Tibial nerve (tissue), 4 donors: ENCODE measurements at places on chromosomes 6 and 20.

DNA sequence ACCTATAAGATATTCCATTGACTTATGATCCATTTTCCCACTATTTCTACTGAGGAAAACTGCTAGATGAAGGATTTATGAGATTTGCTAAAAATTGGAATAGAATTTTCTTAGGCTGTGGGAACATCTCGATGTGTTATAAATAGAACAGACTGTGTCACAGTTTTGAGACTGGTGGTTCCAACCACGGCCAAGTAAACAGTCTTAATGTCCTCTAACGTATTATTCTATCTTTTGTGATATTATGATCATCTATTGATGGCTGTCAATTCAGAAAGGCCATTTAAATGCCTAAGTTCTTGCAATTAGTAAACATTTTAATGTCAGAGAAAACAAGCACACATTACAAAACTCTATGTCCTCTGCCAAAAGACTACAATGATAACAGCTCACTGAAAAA is 71.5 kb upstream of the PLN start:
- no peak for DNase-seq

DNA sequence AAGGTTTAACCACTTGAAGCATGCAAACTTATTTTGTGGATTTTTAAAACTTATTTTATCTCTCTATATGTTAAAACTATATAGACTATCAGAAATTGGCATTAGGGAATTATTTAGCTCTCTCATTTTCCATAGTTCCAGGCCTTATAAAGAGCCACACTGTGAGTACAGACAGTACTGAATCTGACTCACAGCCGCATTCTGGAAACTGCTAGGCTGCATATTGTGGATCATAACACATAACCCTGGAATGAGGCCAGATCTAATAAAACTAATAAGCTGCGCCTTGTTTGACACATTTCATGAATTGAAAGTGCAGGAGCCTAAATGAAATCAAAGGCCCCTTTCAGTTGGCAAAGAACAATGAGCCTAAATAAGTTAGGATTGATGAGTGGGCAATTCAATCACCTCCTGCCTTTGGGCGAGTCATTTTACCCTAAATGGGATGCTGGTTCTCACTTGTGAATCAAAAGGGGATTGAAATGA is 308.4 kb downstream of the PACRG start:
- DNase-seq, result no peak

GRCh38 chr20:40966103-40966502 is 62.5 kb upstream of the TOP1 start:
- no peak for DNase-seq

- DNase-seq, result no peak
These were observed 20.6 kb downstream of the MANBAL start for GRCh38 chr20:37309936-37310590.

DNA sequence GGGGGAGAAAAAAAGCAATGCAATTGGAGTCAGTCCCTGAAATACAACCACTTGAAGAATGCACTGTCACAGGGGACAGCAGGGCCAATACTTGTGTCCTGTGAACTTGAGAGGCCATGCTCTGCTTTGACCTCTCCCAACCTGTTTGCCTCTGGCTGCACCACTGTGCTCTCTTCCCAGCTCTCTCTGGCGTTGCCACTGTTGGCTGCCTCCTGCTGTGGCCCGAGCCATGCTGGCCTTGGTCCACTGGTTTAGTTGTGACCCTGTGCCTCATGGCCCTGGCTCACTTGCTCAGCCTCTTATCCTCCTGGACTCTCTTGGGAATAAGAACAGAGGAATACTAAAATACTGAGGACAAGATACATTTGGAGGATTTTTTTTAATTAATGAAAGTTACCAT is 14.5 kb upstream of the FBXO30 start:
- DNase-seq, result no peak

- DNase-seq, result no peak
These were observed 46.9 kb upstream of the SMIM29 start for GRCh38 chr6:34295721-34296120.

- DNase-seq, result no peak
These were observed 189.7 kb upstream of the JAG1 start for GRCh38 chr20:10863337-10864060.

GRCh38 chr20:16808796-16809195 is 60.6 kb downstream of the OTOR start:
- no peak for DNase-seq

DNA sequence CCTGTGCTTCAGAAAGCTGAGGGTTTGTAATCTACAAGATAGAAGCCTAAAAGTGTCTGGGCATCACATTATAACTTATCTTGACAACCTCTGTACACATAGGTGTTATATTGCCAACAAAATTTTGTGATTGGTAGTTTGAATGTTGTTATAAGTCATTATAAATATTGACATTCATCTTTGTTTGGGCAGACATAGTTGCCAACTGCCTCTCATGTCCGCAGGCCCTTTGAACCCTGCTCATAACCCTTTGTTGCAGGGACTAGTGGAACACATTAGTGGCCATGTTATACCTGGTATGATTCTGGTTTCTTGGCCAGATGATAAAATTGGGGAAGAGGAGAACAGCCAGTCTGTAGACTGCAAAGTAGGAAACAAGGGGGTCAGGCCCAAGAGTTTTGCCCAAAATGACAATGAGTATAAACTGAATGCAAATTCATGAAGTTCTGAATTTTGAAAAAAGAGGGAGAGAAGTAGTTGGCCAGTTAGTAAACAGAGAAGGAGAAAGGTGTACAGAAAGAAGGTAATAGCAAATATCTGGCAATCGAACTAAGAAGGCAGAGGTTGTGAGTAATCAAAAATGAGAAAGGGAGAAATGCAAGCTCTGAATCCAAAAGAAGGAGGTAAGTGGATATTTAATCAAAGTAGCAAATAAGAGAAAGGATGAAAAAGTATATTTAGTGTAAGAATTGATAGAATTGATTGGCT is 21.6 kb upstream of the LMBRD1 start:
- DNase-seq, result no peak

DNA sequence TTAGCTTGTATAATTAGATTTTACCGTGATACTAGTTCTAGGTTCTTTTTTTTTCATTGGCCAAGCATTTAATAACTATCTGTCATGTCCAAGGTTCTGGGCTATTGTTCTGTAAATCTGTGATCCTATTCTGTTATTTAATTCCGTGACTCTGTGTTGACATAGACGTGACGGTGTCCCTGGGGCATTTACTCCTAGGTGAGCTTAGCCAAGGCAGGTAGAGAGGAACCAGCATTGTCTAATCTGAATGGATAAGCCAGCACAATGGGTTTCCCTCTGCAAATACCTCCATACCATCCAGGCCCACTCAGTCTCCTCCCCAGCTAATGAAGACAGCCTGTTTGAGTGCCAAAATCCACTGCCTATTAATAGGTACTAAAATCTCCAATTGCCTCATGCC is 8.9 kb upstream of the CDSN start:
- no peak for DNase-seq

DNA sequence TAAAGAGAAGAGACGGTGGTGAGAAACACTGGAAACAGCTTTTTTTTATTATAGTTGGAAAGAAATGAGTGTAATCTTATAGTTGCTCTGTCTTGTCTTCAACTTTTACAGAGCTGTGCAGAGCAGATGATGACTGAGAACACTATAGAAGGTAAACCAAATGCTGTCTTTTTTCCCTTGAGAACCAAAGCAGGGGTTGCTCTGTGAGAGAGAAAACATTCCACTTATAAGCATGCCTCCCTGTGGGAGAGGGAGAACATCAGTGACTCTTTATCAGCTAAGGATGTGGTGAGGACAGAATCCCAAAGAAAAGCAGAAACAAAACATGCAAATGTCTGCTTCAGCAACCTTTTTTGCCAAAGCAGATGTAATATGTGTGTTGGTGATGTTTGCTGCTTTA is 179.3 kb upstream of the HDDC2 start:
- no peak for DNase-seq

- no peak for DNase-seq
These were observed 14.0 kb downstream of the HIVEP1 start for GRCh38 chr6:12026120-12026519.

DNA sequence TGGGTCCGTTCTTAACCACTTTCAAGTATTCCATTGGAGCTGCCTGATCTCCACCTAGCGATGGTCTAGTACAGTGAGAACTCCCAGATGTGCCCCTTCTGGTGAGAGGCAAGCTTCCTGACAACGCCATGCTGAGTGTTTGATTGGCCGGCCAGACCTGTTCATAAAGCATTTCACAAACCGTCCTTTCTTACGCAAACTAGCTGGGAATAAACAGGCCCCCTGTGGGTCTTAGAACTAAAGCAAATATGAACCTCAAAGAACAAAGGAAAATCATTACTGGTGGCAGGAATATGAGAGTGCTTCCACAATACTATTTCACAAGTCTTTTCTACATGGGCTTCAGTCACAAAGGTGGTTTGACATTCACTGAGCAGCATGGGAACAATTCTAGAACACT is 15.6 kb upstream of the GCNT2 start:
- no peak for DNase-seq

DNA sequence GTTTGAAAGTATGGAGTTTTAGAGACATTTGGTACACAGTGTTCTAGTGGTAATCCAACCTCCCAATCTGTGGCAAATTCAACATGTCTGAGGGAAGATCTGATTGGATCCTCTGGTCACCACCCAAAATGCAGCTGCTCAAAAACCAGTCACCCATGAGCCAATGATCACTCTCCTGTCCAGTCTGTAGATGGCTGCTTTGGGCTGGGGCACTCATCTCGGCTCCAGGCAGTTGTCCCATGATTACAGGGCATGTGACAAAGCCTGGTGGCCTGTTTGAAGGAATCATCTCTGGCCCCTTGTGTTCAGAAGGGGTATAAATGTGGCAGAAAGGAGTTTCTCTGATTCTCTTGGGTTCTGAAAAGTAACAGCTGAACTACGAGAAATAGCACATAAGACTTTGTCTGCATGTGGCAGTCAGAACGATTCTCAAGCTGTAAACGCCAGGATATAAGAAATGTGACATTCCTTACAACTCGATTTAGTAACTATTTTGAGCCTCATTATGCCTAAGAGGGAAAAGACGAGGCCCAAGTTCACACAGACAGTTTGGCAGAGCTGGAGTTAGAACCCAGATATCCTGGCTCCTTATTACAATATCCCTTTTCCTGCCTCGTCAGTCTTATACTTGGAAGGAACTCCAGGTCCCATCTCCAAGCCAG is 3.9 kb upstream of the C20orf202 start:
- no peak for DNase-seq

- no peak for DNase-seq
These were observed 677.3 kb upstream of the AGPAT4 start for GRCh38 chr6:161951126-161951525.

DNA sequence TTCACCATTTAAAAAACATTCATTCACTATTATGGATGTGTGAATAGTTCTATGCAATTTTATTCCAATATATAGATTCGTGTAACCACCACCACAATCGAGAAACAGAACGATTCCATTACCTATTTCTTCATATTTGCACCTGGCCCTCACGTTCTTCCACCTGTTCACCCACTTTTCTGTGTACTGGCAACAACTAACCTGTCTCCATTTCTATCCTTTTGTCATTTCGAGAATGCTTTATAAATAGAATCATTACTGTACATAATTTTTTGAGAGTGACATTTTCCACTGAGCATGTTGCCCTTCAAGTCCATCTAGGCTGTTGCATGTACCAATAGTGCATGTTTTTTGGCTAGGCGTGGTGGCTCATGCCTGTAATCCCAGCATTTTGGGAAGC is 23.2 kb upstream of the STX11 start:
- no peak for DNase-seq

- DNase-seq, result no peak
These were observed 72.5 kb downstream of the ATP9A start for GRCh38 chr20:51695574-51696303.

DNA sequence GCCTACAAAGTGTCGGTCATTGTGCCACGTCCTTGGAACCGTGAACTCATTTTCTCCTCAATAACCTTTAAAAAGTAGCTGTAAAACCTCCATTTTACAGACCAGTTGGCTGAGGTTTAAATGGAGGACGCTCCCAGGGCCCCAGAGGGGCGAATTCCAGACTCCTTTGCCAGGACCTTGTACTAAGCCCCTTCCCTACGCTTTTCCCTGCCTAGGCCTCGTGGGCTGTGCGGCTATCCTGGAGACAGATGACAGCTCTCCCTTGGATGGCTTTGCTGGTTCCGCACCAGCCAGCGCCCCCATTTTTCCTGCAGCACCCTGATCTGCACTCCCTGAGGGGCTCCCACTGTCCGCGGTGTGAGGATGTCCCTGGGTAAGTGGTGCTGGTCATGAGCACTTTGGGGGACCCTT is 12.1 kb upstream of the SNHG17 start:
- no peak for DNase-seq

- DNase-seq, result no peak
These were observed 12.9 kb downstream of the ZNF335 start for GRCh38 chr20:45959126-45959525.

DNA sequence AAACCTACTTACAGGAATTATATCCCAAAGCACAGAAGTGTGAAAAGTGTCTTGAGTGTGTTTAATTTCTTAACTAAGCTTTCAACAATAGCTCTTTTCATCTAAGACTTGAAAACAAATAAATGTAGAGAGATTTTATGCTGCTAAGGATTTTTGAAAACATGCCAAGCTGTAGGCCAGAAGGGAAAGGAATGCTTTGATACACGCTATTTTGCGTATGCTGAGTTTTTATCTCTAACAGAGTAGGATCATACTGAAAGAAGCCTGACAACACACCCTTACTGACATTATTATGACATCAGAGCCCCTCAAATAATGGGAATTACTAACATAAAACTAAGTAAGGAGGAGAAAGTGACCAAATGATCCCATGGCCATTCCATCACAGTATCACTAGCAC is 265.5 kb downstream of the KHDC1L start:
- no peak for DNase-seq
